ENCODE measurements at places on chromosomes 7 and 10. TPM values are rescaled to one million over a fixed set of nuclear protein-coding genes. Genes with fewer than 3 reads are reported as not detected.

The XRCC2 gene
- 0.57 TPM for total RNA-seq

The CPN1 gene
- not detected for total RNA-seq

The GBX1 gene
- total RNA-seq, result not detected

The PDCD4 gene
- 124 TPM for total RNA-seq

The FEZF1 gene
- total RNA-seq, result not detected

The VSTM4 gene
- 24.6 TPM for total RNA-seq

The PCDH15 gene
- total RNA-seq, result 0.09 TPM

The HOXA6 gene
- 7.6 TPM for total RNA-seq

The AFAP1L2 gene
- 16.3 TPM for total RNA-seq

The LEP gene
- total RNA-seq, result 0.45 TPM

The MOGAT3 gene
- total RNA-seq, result not detected

The SMNDC1 gene
- 34.2 TPM for total RNA-seq

The INA gene
- not detected for total RNA-seq

The RAMP3 gene
- total RNA-seq, result 78.0 TPM

- DNase-seq, result no peak
These were observed 228.5 kb downstream of the PTPRN2 start for GRCh38 chr7:158358926-158359645.

DNA sequence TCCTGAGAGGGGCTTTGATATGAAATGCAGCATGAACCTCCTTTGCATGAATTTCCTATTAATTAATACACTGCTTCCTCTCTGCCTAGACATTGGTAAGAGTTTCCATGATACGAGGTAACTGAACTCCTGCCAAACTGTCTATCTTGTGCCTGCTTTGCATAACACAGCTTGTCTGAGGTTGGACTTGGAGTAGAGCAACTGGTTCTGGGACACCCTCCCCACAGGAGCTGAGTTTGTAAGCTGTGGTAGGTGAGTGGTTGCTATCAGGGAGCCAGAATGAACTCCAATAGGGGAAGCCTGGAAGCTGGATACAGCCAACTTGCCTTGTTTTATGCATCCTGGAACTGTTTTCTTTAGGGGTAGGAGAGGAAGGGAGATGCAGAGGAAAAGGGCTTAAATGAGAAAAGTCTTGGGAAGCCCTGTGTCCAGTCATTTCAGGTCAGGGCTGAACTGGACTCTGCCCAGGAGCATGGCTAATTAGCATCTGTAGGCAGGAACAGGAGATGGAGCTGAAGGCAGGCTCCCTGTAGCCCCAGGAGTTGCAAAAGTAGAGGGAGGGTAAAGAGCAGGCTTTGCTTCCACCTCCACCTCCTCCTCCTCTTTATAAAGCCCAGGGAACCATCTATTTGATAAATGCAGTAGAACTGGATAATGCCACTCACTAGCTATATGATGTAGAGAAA lies 73.2 kb upstream of the GPR158 start:
- DNase-seq, result no peak

GRCh38 chr10:125217990-125218675 lies 57.8 kb upstream of the CTBP2 start:
- DNase-seq, result no peak

GRCh38 chr10:110460111-110460809 lies 37.4 kb upstream of the DUSP5 start:
- no peak for DNase-seq

DNA sequence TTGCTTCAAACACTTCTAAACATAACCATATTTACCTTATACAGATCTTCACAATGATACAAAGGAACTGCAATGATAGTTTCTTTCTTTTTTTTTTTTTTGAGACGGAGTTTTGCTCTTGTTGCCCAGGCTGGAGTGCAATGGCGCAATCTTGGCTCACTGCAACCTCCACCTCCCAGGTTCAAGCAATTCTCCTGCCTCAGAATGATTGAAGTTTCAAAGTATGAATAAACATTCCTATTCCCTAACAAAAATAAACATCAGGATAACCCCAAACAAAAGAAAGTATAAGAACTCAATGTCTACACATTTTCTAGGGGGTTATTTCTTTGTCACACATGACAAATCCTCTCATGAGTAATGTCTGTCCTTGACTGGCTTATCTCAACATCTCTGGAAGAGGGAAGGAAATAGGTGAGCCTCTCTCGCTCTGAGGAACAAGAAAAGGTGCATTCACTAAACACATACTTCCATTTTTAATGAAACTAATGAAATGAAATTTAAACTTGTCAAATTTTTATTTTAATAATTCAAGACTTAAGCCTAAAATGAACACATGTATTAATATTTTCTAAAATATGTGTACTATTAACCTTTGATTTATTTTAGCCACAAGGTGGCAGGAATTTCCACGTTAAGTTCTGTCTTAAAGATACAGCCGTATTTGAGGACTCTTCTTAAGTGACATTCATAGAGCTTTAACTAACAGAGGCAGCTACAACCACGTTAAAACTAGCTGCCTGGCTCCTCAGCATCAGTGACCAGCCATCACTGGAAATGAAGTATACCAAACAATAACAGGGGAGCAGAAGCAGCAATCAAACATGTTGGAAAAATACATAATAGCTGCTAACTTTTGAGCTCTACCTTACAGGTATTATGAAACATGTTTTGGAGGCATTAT lies 58.3 kb downstream of the MALSU1 start:
- no peak for DNase-seq

GRCh38 chr7:108104324-108104723 lies 25.8 kb downstream of the LAMB4 start:
- DNase-seq, result no peak

- no peak for DNase-seq
These were observed 5.6 kb downstream of the TPK1 start for GRCh38 chr7:144830024-144830785.

- no peak for DNase-seq
These were observed 22.9 kb upstream of the AOC1 start for GRCh38 chr7:150829426-150829825.

DNA sequence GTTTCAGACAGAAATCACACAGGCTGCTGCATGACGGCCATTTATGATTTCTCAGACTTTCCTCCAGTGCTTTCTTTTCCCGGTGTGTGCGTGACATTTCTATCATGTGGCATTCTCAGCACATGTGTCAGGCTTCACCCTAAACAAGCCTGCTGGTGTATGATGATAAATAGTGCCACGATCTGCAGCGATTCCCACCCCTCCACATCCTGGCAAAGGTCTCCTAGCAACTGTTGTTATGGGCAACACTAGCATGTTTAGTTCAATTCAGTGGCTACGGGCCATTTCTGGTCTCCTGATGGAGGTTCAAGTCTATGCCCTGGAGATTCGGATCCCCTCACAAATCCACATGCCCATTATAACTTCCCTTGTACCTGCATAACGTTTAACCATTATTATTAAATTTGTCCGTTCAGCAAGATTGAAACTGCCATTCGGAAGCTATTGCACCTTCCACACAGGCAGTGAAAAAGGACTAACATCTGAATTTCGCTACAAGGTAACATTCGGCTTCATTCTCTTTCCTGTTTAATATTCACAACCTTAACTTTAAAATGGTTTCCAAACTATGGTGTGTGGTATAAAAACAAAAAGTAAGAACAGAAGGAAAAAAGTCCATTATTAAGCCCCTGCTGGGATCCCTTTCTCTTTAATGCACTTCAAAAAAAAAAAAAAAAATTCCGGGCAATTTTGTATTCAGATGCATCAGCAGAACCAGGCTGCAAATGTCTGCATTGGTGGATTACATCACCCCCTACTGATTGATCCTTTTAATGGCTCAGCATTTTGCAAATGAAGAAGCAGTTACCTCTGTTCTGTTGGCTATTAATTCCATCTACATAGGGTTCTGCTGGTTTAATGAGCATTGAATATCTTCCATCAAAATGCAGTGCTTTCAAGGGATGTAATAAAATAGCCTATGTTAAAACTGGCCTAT lies 90.2 kb downstream of the FRMD4A start:
- no peak for DNase-seq

DNA sequence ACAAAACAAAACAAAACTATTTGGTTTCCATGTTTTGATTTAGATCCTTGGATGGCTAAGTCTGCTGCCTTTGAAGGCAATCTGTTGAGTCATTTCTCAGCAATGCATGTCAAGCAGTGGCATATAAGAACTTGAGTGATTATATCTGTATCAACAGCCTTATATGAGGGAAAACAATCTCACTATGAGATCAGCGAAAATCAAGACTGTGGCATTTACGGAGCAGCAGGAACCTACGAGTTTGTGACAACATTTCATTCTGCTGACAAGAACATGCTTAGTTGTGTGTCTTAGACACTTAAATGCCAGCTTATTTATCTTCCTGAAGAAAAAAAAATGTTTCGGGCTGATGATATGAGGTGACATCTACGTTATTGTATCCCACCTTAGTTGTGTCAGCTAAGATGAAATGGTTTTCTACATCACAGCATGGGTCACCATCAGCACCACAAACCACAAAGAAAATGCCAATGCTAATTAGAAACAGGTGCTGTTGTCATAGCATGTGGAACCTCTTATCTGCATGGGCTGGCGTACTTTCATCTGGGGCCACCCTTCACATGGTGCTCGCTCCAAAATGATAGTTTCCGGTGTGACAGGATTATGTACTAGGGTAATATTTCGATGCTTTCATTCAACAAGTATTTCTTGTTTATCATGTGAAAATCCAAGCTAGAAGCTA lies 1085.5 kb downstream of the SORCS1 start:
- DNase-seq, result no peak

GRCh38 chr7:10934292-10934691 lies 39.4 kb upstream of the PHF14 start:
- no peak for DNase-seq

- no peak for DNase-seq
These were observed 39.2 kb downstream of the PTPRE start for GRCh38 chr10:127945948-127946711.

DNA sequence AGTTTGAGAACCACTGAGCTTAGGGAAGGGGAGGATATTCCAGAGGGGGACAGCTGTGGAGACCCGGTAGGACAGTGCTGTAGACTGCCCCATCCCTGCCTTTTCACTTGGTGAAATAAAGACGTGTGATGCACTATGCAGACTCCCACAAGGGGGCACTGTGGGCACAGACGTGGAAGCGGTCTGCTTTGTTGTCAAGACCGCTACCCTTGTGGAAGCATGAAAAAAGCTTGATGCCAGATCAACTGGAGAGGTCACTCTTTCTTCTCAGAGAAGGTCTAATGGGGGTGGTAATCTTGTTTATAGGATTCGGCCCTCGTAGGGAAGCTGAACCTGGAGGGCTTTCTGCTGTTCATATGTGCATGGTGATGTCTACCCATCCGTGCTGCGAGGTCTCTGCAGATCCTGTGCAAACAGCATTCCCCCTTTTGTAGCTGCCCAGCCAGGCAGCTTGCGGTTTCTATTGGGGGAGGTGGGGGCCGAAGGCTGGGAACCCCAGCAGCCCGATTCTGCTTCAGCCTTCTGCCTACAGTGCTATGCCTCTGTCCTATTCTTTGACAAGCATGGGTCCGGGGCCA lies 13.7 kb downstream of the RPS24 start:
- peak; percentile 90 for DNase-seq

DNA sequence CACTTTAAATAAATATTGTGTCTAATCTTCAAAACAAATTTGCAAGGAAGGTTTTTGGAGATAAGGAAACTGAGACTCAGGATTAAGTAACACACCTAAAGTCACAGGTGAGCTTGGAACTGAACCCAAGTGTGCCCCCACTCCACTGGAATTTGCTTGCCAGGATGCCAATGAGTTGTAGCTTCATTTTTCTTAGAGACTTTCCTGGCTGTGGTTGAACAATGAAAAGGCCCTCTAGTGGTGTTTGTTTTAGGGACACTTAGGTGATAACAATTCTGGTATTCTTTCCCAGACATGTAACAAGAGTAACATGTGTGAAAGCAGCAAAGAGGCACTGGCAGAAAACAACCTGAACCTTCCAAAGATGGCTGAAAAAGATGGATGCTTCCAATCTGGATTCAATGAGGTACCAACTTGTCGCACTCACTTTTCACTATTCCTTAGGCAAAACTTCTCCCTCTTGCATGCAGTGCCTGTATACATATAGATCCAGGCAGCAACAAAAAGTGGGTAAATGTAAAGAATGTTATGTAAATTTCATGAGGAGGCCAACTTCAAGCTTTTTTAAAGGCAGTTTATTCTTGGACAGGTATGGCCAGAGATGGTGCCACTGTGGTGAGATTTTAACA lies 1.5 kb downstream of the IL6 start:
- DNase-seq, result no peak

DNA sequence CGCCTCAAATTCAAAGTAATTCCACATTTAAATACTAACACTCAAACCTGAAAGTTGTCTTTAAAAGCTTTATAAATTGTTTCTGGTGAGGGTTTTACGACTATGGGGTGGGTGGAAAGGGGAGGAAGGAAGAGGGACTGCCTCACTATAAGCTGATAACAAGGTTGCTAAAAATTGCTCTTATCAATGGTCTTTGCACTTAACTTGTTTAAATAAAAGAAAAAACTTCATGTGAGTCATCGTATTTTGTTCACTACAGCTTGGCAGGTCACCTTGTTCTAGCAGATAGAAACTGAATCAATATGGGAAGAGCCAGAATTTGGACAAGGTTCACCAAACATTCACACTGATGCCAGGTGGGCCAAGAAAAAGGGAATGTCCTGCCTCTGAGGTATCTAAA lies 129.2 kb downstream of the TES start:
- DNase-seq, result no peak

GRCh38 chr7:96183163-96183670 lies 138.7 kb downstream of the SLC25A13 start:
- no peak for DNase-seq

- no peak for DNase-seq
These were observed 170.8 kb downstream of the ARHGAP12 start for GRCh38 chr10:31757831-31758230.

GRCh38 chr10:28628184-28628893 lies 49.0 kb upstream of the BAMBI start:
- DNase-seq, result peak; percentile 88

- DNase-seq, result peak; percentile 92
These were observed 7.0 kb downstream of the NAT16 start for GRCh38 chr7:101172854-101173751.

DNA sequence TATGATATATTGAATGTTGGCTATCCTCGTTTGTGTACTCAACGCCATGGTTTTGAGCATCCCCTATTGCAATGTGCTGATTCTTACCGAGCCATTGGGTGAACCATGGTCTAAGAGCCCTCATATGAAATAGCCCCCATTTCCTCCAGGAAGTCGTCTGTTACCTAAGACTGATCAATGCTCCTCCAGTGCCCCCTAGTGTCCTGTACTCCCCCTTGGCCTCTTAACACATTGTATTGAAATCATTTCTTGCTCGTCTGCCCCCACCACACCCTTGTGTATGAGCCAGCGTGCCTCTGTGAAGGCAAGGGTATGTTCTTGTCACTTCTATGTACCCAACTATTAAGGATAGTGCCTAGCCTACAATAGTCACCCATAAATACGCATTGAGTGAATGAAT lies 11.2 kb upstream of the SLC35B4 start:
- no peak for DNase-seq

GRCh38 chr7:19009241-19009935 lies 108.0 kb downstream of the TWIST1 start:
- no peak for DNase-seq

DNA sequence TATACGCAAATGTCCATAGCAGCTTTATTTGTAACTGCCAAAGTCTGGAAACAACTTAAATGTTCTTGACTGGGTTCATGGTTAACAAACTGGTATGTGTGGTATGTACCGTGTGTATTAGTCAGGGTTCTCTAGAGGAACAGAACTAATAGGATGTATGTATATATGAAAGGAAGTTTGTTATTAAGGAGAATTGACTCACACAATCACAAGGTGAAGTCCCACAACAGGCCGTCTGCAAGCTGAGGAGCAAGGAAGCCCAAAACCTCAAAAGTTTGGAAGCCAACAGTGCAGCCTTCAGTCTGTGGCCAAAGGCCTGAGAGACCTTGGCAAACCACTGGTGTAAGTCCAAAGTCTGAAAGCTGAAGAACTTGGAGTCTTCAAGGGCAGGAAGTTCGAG lies 66.8 kb downstream of the TMEM168 start:
- DNase-seq, result no peak

Data from aorta (tissue), 5 donors.